ENCODE measurements at places on chromosomes 16 and 17.

- DNase-seq, result no peak
Measured at GRCh38 chr17:54063639-54064038, 240.9 kb downstream of the KIF2B start.

GRCh38 chr17:77378318-77379064 lies 237.7 kb downstream of the SEC14L1 start:
- DNase-seq, result no peak

- no peak for DNase-seq
Measured at GRCh38 chr16:53704445-53704813, 473 bp downstream of the FTO start.

DNA sequence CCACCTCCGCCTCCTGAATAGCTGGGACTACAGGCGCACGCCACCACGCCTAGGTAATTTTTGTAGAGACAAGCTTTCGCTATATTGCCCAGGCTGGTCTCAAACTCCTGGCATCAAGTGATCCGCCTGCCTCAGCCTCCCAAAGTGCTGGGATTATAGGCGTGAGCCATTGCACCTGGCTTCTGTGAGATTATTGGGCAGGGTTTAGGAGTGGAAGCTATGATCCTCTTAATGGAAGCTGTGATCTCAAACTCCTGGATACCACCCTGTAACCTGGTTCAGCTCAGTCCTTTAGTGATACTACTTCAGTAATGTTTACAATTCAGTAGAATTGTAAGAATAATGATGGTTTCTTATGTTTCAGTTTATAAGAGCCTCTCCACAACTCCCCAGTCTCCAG lies 14.1 kb downstream of the NFE2L1 start:
- DNase-seq, result no peak

DNA sequence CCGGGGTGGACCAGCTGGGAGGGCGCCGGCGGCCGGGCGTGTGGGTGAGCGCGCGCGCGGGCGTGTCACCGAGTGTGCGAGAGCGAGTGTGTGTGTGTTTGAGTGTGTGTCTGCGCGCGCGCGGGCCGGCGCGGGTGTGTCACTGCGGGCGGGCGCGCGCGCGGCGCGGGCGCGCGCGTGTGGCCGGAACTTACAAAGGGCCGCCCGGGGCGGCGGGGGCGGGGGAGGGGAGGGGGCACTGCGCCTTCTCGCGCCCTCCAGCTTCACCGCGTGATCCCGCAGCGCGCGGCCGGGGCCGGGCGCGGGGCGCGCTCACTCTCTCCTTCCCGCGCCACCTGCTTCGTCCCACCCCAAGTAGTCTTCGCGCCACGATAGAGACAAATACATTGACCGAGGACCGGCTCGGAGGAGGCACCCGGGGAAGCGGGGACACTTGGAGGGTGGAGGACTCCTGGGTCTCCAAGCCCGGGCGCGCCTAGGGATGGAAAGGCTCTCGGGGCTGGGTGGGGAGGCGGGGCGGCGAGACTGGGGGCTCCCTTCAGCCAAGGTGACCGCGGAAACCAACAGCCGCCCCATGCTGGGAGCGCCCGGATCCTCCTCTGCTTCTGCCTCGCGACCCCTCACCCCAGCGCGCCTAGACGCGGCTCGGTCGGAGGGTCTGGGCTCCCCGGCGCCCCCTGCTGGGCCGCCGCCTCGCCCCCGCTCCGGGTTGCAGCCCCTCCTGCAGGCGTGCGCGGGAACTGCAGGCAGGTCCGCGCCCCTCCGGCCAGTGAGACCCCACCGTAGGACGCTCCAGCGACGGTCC lies at the start of gene SRCIN1:
TSS of gene SRCIN1 (minus strand) at position 112 of the 805 bp plus-strand sequence. CDS start 247 bp downstream, outside the sequence.
- peak; percentile 23 for DNase-seq

DNA sequence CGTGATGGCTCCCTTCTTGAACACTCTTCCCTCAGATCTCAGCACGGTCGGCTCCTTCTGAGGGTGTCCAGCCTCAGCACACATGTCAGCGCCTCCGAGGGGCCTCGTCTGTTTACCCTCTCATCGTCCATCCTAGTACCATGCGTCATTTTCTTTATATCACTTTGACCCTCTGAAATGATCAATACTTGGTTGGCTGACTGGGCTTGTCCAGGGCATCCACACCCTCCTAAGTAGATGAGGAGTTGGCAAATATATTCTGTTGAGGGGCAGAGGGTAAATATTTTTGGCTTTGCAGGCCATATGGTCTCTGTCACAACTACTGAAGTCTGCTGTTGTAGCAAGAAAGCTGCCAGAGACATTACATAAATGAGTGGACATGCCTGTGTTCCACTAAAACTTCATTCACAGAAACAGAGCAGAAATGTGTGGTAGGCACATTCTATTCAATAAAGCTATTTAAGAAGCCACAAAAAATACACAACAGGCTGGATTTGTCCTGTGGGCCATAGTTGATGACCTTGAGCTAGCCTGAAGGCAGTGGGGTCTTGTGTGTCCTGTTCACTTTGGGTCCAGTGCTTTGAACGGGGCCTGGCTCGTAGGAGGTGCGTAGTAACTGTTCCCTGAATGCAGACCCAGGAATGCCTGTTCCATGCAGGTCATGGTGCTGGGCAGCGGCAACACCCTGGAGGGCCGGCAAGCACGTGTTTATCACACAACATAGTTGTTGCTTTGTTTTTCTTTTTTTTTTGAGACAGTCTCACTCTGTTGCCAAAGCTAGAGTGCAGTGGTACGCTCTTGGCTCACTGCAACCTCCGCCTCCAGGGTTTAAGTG lies 185.8 kb downstream of the SNX29 start:
- DNase-seq, result no peak

- DNase-seq, result no peak
Measured at GRCh38 chr17:73774852-73775251, 130.6 kb upstream of the SDK2 start.

DNA sequence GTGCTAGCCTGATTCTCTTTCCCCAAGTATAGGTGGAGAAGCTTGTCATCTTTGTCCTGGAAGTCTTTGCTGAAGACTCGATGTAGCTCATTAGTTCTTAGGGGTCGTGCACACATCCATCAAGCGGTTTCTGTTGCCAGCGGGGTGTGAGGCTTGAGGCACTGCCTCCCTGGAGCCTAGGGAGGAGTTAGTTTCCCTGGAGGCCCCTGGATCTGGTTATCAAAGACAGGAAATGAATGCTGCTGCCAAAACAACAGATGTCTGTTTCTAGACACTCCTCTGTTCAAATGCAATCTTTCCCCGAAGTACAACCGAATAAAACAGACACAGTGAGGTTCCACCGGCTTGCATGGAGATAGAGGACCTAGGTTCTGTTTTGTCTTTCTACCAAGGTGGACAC lies 17.5 kb downstream of the HS3ST4 start:
- DNase-seq, result no peak

- DNase-seq, result no peak
Measured at GRCh38 chr16:13150181-13150885, 248.9 kb downstream of the SHISA9 start.

DNA sequence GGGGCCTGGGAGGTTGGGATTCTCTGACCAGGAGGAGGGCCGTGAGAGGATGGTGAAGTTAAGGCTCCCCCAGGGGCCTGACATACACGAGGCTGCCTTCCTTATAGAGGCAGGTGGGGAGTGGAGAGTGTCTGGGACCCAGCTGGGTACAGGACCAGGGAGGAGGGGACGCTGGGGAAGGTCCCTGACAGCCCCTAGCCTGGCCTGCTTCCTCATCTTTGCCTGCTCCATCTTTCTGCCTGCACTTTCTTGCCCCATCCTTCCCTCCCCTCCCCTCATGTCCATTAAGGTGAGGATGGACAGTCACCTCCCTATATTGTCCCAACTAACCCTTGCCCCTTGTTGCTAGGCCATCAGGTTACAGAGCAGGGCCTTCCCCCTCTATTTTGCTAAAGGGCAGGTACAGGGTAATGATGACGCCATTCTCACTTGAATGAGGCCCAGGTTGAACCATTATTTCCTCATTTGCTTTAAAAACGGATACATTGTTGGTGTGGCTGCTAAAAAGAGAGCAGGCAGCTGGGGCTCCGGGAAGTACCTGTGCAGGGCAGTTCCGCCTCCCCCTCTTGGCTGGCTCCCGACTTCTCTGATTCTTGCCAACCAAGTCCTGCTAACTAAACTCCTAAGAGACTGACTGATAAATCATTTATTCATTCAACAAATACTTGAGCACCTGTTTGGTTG lies 1.3 kb downstream of the C17orf99 start:
- DNase-seq, result no peak

GRCh38 chr16:50314665-50315064 lies 48.3 kb downstream of the ADCY7 start:
- DNase-seq, result no peak

DNA sequence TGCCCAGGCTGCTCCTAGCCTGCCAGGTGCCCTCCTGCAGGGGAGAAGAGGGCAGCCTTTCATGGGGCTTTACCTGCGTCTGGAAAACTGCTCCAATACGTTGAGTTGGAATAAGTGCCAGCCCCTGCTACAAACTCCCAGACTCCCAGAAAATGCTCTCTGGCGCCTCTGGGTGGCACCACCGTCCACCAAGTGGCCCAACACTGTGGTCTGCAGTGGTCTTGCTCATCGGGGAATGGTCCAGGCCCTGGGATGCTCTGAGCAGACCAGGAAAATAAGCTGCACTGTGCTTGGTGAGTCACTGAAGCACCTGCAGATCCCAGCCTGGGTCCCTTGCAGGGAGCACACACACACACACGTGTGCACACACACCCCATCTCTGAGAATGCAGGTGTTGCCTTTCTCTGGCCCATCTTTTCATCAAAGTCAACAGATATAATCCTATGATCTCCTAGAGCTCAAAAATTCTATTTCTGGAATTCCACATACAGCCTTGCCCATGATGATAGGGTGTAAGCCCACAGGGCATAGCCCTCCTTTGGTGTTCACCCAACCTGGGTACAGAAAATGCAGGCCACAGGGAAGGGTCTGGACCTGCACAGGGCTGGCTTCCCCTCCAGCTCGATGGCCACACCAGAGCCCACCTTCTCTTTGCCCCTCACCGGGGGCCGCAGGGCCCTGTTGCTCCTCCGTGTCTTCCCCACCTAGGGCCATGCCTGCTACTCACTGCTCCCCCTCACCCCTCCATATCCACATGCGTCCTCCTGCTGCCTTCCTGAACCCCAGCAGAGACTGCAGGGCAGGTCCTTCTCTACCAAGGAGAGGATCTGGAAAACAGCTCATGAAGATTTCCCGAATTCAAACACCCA lies 20.5 kb downstream of the CDIP1 start:
- no peak for DNase-seq

DNA sequence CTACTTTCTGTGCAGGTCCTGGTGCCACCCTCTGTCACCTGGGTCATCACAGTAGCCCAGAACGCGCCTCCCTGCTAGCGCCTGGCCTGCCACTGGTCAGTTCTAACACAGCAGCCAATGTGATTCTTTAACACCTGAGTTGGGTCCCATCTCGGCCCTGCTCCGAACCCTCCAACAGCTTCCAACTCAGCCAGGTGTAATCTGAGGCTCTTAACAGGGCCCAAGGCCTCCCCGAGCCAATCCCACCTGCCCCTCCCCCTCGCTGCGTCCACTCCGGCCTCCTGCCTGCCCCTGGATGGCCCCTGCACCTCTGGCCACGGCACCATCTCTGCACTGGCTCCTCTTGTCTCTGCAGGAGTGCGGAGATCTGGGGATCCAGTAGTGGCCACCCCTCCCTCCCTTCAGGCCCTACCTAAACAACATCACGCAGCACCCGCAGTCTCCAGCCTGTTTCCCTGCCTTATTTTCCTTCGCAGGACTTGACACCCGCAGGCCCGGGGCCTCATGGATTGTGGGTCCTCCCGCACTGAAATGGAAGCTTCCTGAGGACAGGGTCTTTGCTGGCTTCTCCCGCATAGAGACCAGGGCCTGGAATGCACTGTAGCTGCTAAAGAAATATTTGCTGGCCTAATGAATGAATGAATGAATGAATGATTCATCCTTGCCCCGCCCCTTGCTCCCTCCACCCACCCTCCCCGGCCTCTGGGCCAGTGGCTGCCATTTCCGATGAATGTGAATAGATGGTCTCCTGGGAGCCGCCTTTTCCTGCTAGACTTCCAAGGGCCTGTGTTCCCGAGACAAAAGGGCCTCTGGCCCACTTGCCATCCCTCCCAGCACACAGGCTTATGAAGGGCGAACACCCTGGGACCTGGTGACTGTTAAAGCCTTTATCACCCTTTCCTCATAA lies 174.8 kb upstream of the FOXF1 start:
- DNase-seq, result no peak

DNA sequence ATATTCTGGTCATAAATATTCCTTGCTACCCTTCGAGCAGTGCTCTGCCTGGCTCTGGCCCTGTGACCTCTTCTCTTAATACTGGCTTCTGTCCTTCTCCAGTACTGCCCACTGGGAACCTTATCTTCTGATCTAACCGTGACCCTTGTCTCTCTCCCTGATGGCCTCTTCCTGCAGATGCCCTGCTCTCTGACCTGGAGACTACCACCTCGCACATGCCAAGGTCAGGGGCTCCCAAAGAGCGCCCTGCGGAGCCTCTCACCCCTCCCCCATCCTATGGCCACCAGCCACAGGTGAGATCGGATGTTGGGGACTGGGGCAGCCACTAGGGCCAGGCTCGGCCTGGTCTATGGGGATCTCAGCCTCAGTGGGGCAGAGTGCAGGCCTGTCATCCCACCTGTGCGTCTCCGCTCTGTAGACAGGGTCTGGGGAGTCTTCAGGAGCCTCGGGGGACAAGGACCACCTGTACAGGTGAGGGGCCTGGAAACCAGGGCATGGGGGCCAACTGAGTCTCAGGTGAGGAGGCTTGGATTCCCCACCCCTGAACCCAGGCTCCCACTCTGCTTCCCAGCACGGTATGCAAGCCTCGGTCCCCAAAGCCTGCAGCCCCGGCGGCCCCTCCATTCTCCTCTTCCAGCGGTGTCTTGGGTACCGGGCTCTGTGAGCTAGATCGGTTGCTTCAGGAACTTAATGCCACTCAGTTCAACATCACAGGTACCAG lies 1.5 kb downstream of the TGFB1I1 start:
- DNase-seq, result no peak

GRCh38 chr17:81282141-81282540 lies 13.0 kb downstream of the SLC38A10 start:
- DNase-seq, result no peak

GRCh38 chr16:9625122-9625521 lies 533.7 kb downstream of the HAPSTR1 start:
- no peak for DNase-seq

- DNase-seq, result no peak
Measured at GRCh38 chr16:35750701-35751104, 2291.3 kb downstream of the TP53TG3F start.

GRCh38 chr16:85296859-85297660 lies 184.8 kb upstream of the CIBAR2 start:
- peak; percentile 27 for DNase-seq

GRCh38 chr17:27879987-27880608 lies 13.1 kb downstream of the LYRM9 start:
- DNase-seq, result peak; percentile 46
